ENCODE measurements at places on chromosomes 16 and 17. TPM values are rescaled to one million over a fixed set of nuclear protein-coding genes. Genes with fewer than 3 reads are reported as not detected.

GRCh38 chr17:17175917-17176316, 30.2 kb downstream of the PLD6 start:
- DNase-seq: no peak

GRCh38 chr16:87644186-87644585, 41.9 kb downstream of the JPH3 start:
- no peak for DNase-seq

- DNase-seq: no peak
These were observed 4.4 kb downstream of the SCPEP1 start for GRCh38 chr17:56982312-56982711.

GRCh38 chr17:72576289-72576759, 455.5 kb downstream of the SOX9 start:
- DNase-seq: no peak

GRCh38 chr17:70185285-70185684, 16.0 kb downstream of the KCNJ2 start:
- no peak for DNase-seq

DNA sequence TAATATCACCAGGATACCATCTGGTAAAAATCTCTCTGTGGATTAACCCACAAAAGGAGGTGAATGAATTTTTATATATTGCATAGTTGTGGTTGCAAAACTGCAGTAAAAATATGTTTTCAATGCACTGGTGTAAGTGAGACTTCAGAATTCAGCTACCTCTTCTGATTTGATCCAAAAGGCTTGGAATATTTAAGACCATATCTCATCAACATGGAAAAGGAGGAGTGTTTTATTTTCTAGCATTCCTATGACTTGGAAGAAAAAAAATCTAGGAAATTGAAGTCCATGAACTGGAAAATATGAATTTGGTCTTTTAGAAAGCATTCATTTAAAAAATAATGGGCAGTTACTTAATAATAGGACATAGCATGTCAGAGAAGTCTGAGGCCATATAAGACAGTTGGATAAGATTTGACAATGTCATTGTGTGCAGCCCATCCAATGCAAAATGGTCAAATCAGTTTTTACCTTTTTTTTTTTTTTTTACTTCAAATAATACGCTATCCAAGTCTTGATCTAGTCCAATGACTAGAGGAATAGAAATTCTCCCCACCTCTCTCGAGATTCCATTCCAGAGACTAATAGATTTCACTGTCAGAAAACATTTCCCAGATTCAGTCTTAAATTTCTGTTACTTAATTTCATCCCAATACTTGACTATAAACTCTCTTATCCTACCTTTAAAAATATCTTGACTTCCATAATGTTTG, 364.9 kb upstream of the PMFBP1 start:
- DNase-seq: no peak

DNA sequence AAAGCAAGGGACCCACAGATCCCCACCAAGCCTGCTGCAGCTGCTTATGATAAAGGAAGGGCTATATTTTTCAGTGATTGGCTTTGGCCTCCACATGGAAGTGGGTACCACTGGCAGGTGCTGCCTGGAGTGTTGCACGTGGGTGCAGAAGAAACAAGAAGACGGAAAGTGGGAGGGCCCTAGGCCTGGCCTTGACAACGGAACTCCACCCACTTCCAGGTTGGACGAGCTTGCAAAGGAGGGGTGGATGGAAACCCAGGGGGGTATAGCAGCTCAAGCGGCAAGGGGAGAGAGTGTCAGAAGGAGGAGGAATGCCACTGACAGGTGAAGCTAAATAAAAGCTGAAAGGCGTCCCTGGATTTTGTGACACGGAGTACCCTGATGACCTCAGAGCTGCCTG, 20.3 kb downstream of the TRIM25 start:
- no peak for DNase-seq

DNA sequence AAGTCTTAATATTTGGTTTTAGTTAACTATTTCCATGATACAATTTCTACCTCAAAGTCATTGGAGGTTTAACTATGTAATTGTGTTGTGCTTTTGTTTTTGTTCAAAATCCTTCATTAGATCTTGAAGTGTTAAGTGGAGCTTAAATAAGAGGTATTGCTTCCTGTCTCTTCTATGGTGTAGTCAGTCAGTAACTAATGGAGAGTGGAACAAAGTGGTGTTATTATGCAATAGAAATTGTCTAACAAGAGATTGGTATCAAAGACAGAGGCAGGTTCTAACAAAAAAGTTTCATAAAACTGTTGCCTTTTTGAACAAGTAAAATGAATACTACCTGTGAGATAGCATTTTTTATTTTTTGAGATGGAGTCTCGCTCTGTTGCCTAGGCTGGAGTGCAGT, 45.2 kb downstream of the GRB7 start:
- no peak for DNase-seq

- no peak for DNase-seq
These were observed 191.8 kb downstream of the RBFOX1 start for GRCh38 chr16:7524419-7524818.

- DNase-seq: no peak
These were observed 6.6 kb upstream of the HOXB9 start for GRCh38 chr17:48632579-48633265.

GRCh38 chr16:8293413-8293812, 296.9 kb downstream of the TMEM114 start:
- no peak for DNase-seq

- no peak for DNase-seq
These were observed 821.5 kb downstream of the CDH8 start for GRCh38 chr16:61214780-61215179.

DNA sequence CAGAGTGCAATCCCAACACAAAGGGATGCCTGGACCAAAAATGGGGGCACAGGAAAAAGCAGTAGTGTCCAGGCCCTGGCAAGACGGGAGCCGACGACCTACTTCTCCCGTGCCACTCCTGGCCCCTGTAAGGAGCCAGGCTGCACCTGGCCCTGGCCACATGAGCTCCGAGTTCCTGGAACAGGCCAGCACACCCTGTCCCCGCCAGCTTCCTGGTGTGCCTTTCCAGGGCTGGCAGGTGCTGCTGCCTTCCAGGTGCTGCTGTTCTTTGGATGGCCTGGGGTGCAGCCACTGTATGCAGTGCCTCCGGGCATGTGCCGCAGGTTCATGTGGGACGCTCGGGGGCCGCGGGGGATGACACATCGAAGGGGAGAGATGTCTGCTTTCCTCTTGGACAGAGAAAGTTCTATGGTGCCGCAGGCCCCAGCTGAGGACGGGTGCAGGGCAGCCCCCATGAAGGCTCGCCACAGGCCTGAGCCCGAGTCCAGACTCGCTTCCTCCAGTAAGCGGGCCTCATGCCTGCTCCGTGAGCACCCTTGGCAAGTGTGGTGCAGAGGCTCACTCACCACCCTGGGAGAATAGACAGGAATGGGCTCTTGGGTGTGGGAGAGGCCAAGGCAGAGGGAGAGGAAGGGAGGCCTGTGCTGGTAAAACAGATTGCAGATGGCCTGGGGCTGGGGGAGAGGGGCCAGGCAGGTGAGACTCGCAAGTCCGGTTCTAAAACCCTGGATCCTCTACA, 54.7 kb upstream of the FASN start:
- no peak for DNase-seq

- DNase-seq: no peak
These were observed 397 bp downstream of the RIPOR1 start for GRCh38 chr16:67528870-67529581.

- no peak for DNase-seq
These were observed 5.2 kb downstream of the P4HB start for GRCh38 chr17:81854974-81855774.

DNA sequence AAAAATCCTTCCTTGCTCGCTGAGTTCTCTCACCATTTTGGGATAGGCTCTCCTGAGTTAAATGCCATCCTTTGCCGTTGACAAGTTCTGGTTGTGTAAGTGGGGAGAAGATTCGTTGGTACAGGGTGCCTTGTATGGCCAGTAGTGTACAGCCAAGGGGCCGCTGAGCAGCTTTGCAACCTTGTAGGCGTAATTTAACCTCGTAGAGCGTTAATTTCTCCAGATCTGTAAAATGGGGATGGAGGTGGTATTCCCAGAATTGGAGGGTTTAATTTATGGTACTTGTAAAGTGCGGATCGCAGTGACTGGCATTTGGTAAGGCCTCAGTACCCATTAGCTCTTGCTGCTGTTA, 1.4 kb downstream of the ARSG start:
- DNase-seq: no peak

DNA sequence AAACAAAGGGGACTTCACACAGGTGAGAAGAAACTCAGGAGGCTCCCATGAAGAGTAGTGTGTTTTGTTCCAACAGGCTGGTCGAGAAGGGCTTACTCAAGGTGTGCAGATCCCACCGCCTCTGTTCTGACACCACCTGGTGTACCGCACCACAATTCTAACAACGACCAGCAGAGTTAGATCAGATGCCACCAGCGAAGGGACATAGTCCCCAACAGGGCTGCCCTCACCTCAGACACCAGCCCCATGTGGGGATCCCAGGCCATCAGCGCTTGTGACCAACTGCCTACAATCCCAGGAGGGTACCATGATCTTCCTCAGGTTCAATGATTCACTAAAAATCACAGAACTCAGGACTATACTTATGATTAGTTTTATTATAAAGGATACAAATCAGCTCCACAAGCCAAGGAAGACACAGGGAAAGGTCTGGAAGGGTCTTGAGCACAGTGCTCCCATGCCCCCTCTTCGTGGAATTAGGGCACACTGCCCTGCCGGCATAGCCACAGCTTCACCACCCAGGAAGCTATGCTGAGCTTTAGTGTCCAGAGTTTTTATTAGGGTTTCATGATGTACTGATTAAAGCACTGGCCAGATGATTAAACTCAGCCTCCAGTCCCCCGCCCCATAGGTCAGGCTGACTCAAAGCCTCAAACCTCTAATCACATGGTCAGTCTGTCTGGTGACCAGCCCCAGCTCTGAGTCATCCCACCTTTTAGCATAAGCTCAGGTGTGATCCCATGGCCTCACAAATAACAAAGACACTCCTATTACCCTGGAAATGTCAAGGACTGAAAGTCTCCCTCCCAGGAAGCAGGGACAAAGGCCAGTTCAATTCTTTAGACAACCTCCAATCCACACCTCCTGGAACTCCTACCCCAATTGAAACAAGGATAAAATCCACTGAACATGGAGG, 26.0 kb downstream of the TRIM25 start:
- DNase-seq: no peak

- no peak for DNase-seq
These were observed 17.6 kb upstream of the HELZ start for GRCh38 chr17:67262435-67263117.

GRCh38 chr17:50130559-50131305, 772 bp upstream of the SAMD14 start:
- no peak for DNase-seq

DNA sequence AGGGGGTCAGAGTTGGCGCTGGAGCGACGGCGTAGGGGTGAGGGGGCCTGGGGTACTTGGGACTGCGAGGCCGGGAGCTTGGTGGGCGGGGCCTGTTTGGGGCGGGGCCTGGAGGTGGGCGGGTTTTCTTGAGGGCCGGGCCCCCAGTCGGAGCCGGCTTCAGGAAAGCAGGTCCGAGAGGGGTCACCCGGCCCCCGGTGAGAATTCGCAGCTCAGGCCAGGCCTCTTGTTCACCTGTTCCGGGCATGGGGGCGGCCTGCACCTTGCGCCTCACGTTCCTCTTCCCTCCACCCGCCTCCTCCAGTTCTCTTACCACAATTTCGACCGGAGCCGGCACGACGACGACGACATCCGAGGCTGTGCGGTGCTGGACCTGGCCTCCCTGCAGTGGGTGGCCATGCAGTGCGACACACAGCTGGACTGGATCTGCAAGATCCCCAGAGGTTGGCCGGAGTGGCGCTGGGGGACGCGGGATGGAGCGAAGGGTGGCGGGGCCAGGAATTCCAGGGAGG, 52.5 kb downstream of the MRC2 start:
- DNase-seq: no peak

DNA sequence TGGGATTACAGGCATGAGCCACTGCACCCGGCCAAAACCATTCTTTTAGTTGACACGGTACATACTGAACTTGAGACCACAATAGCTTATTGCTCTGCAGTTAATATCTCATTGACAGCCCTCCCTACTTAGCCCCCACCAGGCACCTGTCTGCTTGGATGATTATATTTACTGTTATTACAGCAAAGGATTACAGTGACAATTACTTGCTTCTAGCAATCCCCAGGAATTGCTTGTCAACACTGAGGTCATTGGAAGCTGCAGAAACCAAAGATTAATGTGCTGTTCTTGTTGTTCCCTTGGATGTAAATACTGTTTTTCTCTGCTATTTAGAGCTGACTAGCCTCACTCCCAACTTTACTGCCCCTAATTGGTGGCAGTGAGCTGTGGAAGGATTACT, 211.2 kb downstream of the LGALS9B start:
- no peak for DNase-seq

DNA sequence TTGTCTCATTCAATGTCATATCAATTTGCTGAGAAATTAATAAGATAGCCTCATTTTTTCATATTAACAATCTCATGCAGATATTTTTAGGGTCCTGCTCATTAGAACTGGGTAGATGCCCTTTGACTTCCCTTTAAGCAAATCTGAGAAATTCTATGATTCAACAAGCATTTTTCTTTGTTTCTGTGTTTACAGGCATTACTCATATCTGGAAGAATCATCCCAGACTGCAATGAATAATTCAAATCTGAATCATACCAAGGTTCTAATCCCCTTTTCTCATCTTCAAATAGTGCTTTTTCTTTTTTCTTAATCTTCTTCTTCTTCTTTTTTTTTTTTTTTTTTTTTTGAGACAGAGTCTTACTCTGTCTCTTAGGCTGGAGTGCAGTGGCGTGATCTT, 69.2 kb upstream of the KIFC3 start:
- DNase-seq: no peak

- no peak for DNase-seq
These were observed 1.8 kb downstream of the CCR7 start for GRCh38 chr17:40563220-40564052.

GRCh38 chr16:685967-686366, 1.8 kb upstream of the JMJD8 start:
- no peak for DNase-seq

- no peak for DNase-seq
These were observed 12.5 kb upstream of the CIBAR2 start for GRCh38 chr16:85124636-85125346.

The CD300LD gene
- not detected for total RNA-seq

The CCL1 gene
- not detected for total RNA-seq

The YWHAE gene
- 597 TPM for total RNA-seq

The OR1D2 gene
- not detected for total RNA-seq

The RILP gene
- 2.9 TPM for total RNA-seq

The KIF18B gene
- total RNA-seq: 0.41 TPM

The IKZF3 gene
- total RNA-seq: 0.41 TPM

The PTX4 gene
- total RNA-seq: not detected

The GLP2R gene
- not detected for total RNA-seq

The IFI35 gene
- 1.2 TPM for total RNA-seq

The CDH16 gene
- not detected for total RNA-seq

The CCL18 gene
- not detected for total RNA-seq

The CTNS gene
- total RNA-seq: 5.7 TPM

The SEZ6 gene
- total RNA-seq: 45.2 TPM

The KRT31 gene
- 1.2 TPM for total RNA-seq

The CSH2 gene
- total RNA-seq: not detected

Data from frontal cortex (tissue), 4 donors.